ENCODE measurements at places on chromosomes 12 and 14. TPM values are rescaled to one million over a fixed set of nuclear protein-coding genes. Genes with fewer than 3 reads are reported as not detected.

- DNase-seq, result no peak
These were observed 89.9 kb upstream of the HSPB8 start for GRCh38 chr12:119088685-119089379.

- DNase-seq, result no peak
These were observed 6.3 kb upstream of the ATG14 start for GRCh38 chr14:55417955-55418354.

DNA sequence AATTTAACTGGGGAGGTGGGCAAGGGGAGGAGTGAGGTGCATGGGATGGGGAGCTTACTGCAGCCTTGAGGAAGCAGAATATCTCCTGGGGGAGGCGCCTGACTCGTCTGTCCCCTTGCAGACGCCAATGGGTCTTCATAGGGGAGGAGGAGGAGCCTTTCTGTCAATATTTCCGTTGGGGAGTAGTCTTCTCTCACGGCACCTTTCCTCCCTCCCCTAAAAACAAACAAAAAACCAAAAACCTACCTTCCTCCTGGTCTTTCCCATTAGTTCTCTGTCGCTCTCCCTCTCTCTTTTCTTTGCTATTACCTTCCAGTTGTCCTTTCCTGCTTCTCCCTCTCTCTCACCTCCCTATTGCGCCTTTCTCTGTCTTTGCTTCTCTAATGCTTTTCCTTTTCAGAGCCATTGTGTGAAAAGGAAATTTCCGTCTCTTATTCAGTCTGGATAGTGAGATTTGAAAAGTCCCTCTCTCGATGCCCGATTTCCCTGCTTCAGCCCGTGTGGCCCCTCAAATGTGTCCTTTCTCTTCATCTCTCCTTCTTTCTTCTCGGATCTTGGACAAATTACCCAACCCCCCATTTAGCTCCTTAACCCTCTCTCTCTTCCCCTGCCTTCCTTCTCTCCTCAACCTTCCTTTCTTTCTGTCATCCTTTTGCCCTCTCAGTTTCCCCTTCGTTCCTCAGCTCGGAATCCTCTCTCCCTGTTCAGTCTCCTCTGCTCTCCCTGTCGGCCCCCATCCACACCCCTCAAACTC, 5.9 kb downstream of the GPR84 start:
- DNase-seq, result peak; percentile 30

HOXC5 gene
- total RNA-seq, result not detected

FLVCR2 gene
- total RNA-seq, result 2.5 TPM

HELB gene
- 9.0 TPM for total RNA-seq

Measured in occipital lobe (tissue), 3 donors.